ENCODE measurements at places on chromosomes 4 and X. TPM values are rescaled to one million over a fixed set of nuclear protein-coding genes. Genes with fewer than 3 reads are reported as not detected.

Gene TAPT1
- total RNA-seq: 72.0 TPM

Gene FABP2
- total RNA-seq: not detected

Gene WNK3
- total RNA-seq: 61.3 TPM

Gene NKX3-2
- not detected for total RNA-seq

Gene MUC7
- not detected for total RNA-seq

Gene EDNRA
- total RNA-seq: 11.0 TPM

Gene COX7B2
- total RNA-seq: not detected

Gene KIAA1210
- total RNA-seq: not detected

Gene GPR50
- total RNA-seq: not detected

Gene USP26
- total RNA-seq: under 0.01 TPM
